Osteoblast (primary cell): ENCODE measurements at places on chromosomes 4 and X. TPM values are rescaled to one million over a fixed set of nuclear protein-coding genes. Genes with fewer than 3 reads are reported as not detected.

ZNF157 gene
- under 0.01 TPM in 1 of 2 replicates, not detected in the other for total RNA-seq

RHOXF2 gene
- under 0.01 TPM in 1 of 2 replicates, not detected in the other for total RNA-seq

RCHY1 gene
- 20.0 and 27.9 TPM in 2 replicates for total RNA-seq

CTSO gene
- 25.0 and 33.0 TPM in 2 replicates for total RNA-seq

TENM3 gene
- total RNA-seq: 59.0 and 68.4 TPM in 2 replicates

ARSJ gene
- total RNA-seq: 18.6 and 24.6 TPM in 2 replicates

PAK3 gene
- 1.4 and 2.4 TPM in 2 replicates for total RNA-seq

HUWE1 gene
- total RNA-seq: 108 and 116 TPM in 2 replicates

UGT2B17 gene
- total RNA-seq: not detected in 2 replicates

RXFP1 gene
- total RNA-seq: not detected in 2 replicates

NWD2 gene
- total RNA-seq: not detected in 2 replicates

BMP3 gene
- total RNA-seq: not detected in 2 replicates

STATH gene
- not detected in 2 replicates for total RNA-seq

NPFFR2 gene
- not detected in 2 replicates for total RNA-seq

CABS1 gene
- total RNA-seq: not detected in 2 replicates

SSX1 gene
- total RNA-seq: not detected in 2 replicates

JCHAIN gene
- total RNA-seq: 2.2 and 2.9 TPM in 2 replicates

PITX2 gene
- total RNA-seq: 0.36 and 0.59 TPM in 2 replicates

RASL11B gene
- under 0.01 TPM in 1 of 2 replicates, not detected in the other for total RNA-seq

GPC4 gene
- total RNA-seq: 8.3 TPM in 2 replicates

CXCL9 gene
- not detected in 2 replicates for total RNA-seq

MAGEA12 gene
- total RNA-seq: not detected in 2 replicates

ADRA2C gene
- total RNA-seq: 1.1 and 1.5 TPM in 2 replicates

OCIAD2 gene
- 7.6 and 8.0 TPM in 2 replicates for total RNA-seq

MAGEA8 gene
- total RNA-seq: not detected in 2 replicates

CHRDL1 gene
- 8.0 and 25.9 TPM in 2 replicates for total RNA-seq

PTTG2 gene
- total RNA-seq: not detected in 2 replicates

LRIT3 gene
- under 0.01 and 0.29 TPM in 2 replicates for total RNA-seq

HERC5 gene
- 0.88 and 1.4 TPM in 2 replicates for total RNA-seq

ADGRG4 gene
- not detected in 2 replicates for total RNA-seq

TMSB4X gene
- total RNA-seq: 5,120 and 5,652 TPM in 2 replicates
